ENCODE measurements at places on chromosomes 16 and 17.

DNA sequence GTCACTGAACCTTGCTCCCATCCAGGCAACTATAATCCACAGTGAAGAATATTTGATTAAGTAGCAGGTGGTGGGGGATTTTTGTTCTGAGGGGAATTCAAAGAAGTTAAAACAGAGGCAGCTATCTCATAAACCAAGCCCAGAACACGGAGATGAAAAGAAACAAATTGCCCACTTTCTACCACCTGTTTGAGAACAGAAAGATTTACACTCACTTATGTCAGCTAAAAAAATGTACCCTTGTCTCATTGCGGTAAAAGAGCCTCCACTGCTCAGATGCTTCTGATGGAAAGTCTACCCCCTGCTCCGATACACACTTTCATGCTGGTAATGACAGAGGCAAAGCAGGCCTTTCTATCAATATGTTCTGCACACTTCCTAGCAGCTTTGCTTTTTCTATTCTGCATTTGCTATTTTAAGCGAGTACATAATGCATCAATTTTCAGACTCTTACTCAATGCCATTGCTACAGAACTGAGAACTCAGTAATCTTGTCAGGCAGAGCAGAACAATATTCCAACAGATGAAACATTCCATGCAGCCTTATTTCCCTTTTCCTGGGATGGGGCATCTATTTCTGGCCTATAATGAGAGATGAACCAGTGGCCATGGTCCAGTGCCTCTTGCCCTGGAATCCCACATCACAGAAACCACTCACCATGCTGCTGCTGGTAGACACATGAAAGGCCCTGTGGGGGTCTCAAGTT lies 29.0 kb downstream of the CDK5R1 start:
- no peak for DNase-seq

DNA sequence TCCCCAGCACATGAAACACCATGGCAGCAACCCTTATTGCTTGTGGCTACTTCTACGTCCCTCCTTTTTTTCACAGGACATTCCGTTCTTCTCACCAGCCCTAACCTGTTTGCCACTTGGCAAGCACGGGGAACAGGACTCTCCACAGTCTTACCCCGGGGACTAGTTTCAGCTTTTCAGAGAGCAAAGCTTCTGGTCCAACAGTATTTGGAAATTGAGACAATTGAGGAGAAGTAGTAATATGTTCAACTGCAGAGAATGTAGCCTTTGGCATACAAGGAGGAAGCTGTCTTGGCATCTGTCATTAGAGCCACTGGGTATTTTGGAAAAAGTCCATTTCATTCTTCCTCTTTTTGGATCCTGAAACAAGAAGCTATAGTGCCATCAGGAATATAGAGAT lies 65.7 kb downstream of the MAP2K6 start:
- DNase-seq = no peak

DNA sequence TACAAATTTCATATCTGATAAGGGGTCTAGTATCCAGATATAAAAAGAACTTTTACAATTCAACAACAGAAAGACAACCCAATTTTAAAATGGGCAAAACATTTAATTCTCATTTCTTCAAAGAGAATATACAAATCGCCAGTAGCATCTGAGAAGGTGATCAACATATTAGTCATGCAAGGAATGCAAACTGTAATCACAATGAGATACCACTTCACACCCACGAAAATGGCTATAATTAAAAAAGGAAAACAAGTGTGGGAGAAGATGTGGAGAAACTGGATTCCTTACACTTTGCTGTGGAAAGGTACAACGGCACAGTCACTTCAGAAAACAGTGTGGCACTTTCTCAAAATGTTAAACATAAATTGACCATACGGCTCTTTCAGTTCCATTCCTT lies 168.2 kb downstream of the VPS53 start:
- DNase-seq = no peak

- DNase-seq = no peak
These were observed 27.3 kb downstream of the NUBP1 start for GRCh38 chr16:10770907-10771306.

- no peak for DNase-seq
These were observed 1.3 kb upstream of the NUTF2 start for GRCh38 chr16:67845291-67846062.

- DNase-seq = no peak
These were observed 979.0 kb upstream of the EEF2KMT start for GRCh38 chr16:6076631-6077030.

DNA sequence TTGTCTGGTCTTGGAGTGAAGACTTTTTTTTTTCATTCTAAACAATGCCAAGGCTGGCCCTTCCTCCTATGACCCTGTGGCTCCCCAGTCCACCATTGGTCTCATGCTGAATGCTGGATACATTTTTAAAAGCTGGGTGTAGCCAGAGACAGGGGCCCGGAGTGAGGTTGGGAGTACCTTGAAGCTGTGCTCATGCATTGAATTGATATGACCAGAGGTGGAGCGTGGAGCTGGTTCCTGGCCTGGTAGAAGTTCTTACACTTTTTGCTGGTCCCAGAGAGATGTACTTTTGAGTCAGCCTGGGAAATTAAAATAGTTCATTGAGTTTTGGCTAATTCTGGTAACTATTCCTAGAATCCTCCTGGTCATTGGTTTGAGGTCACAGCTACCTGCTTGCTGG lies 83.6 kb downstream of the CMIP start:
- DNase-seq = no peak

DNA sequence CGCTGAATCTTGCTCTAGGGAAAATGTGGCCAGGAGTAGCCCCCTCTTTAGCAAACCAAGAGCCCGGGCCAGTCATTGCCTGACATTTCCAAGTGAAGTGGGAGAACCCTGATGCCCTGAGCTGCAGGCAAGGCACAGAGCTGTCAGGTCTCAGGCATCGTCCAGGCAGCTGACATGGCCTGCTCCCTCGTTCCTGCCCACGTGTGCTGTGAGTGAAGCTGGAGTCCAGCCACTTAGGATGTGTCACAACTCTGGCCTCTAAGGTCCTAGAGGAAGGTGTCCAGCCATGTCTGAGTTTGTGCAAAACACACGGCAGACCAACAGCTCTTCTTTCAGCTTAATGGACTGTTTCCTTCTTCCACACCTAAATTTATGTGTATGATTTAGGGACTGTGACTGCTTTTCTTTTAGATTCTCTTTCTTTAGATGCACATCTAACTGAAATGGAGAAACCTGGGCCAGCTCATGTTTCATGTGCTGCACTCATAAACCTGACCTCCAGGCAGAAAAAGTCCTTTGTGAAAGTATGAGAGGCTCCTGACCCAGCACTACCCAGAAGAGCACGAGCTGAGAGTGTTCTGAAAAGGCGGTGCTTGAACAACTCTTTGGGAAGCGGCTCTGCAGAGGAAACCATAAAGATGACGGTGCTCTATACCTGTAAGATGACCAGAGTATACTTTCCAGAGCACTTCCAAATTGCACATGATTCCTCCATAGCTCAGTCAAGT lies 14.8 kb upstream of the LIMD2 start:
- no peak for DNase-seq

DNA sequence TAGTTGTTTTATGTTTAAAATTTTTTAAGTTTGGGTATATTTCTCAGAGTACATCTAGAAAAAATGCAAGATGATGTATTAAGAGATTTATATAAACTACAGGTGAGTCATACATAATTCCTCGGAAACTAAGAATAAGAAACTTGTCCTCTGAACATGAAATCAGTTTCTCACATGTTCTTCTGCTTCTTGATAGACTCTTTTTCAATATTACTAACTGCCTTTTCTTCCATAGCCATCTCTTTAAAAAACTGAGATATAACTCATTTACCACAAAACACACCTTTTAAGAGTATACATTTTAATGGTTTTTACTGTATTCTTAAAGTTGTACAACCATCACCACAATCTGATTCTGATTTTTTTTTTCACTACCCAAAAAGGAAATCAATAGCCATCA lies 238.4 kb upstream of the AXIN2 start:
- no peak for DNase-seq

GRCh38 chr16:7976563-7976962 lies 613.7 kb downstream of the TMEM114 start:
- no peak for DNase-seq

DNA sequence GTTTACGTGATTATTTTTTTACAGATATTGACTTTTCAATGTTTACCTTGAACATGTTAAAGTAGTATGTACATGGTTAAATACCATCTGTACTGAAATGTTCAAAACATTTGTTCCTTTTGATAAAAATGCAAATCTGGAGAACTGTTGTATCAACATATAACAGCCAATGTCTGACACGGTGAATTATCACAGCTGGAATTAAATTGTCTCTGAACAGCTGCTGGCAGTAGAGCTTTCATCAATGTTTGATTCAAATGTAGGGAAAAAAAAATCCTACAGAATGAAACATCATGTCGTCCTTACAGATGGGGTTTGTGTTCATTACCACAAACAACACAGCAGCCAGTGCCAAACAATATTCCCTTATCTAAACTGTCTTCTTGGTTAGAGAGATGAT lies 79.9 kb downstream of the TOX3 start:
- no peak for DNase-seq

DNA sequence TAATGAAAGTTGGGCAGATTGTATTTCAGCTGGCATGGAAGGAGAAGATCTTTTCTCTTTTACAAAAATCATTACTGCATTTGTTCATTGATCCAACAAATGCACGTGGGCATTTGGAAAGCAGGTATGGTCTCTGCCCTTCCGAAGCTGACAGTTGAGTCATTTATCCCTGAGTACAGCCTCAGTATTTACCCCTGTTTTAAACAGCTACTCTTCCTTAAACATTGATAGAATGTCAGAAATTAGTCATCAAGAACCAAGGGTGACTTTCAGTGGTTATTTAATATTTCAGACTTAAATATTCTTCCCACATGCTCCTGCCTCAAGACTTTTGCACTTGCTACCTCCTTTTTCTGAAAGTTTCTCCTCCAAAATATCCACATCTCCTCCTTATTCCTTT lies 226.7 kb upstream of the HSBP1 start:
- no peak for DNase-seq

DNA sequence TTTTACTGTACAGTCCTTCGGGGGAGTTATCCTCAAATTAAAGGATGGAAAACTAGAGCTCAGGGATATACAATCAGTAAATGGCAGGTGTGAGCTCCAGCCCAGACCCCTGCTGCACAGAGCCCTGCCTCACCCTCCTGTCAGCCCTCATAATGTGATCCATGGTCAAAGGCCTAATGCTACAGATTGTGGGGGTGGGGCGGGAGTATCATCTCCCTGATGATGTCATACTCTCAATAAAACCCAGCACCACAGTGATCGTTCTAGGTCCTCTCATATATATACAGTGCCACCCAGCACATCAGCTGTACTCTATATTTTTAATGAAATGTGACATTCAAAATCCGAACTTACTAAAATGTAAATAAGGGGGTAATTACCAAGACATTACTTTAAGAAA lies 61.5 kb downstream of the SLC39A11 start:
- DNase-seq = no peak

DNA sequence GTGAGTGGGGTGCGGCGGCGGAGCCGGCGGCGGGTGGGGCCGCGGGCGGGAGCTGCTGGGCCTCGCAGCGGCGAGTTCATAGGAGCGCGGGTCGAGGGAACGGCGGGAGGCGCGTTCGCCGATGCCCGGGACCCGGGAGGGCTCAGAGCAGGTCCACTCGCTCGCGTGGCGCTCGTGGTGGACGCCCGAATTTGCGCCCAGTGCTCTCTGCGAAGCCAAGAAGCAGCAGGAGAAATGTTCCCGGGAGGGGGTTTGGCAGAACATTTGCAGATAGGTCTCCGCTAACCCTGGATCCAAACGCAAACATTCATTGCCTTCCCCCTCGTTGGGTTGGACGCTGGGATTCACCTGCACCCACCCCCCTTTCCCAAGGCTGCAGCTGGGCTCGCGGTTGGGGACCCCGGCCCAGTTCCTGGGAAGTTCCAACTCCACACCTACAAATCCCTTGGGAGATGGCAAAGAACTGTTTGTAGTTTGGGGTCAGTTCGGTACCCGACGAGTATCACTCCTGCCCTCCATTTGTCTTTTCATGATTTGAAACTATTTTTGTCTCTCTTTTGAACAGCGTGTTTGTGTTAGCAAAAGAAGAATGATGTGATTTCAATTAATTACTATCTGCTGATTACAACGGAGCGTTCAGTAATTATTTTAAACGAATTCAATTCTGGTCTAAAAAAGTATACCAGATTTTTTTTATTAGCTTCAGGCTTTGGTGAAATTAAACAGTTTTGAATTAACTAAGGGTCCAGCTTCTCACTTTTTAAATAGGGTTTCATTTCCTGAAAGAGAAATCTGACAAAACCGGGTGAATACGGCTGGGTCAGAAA lies 2.3 kb downstream of the NTN1 start:
- no peak for DNase-seq

- DNase-seq = no peak
These were observed 10.7 kb downstream of the CLUAP1 start for GRCh38 chr16:3511286-3512180.

DNA sequence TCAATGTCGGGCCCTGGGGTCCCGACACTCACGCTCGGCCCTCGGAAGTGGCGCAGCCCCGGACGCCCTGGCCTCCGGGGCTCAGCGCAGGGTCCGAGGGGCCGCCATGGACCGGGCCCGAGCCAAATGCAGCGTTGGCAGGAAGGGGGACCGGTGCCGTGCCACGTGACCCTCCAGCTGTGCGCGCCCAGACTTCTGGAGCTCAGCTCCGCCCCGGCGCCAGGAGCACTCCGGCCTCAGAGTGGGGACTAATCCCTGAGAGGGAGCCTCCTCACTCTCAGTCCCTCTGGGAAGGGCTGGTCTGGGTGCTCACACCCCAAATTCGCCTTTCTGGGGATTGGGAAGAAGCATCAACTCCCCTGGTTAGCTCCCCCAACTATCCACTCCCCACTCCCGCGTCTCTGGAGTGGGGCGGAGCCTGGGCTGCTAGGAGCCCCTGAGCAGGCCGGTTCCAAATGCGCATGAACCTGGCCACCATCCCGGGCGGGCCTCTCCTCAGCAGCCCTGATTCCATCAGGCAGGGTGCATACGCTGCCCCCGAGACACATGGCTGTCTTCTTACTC lies at the start of gene B3GNT9:
B3GNT9 (minus strand) TSS at position 166 of the 564 bp plus-strand sequence. CDS start 513 bp downstream, outside the sequence.
- DNase-seq = peak; percentile 51

DNA sequence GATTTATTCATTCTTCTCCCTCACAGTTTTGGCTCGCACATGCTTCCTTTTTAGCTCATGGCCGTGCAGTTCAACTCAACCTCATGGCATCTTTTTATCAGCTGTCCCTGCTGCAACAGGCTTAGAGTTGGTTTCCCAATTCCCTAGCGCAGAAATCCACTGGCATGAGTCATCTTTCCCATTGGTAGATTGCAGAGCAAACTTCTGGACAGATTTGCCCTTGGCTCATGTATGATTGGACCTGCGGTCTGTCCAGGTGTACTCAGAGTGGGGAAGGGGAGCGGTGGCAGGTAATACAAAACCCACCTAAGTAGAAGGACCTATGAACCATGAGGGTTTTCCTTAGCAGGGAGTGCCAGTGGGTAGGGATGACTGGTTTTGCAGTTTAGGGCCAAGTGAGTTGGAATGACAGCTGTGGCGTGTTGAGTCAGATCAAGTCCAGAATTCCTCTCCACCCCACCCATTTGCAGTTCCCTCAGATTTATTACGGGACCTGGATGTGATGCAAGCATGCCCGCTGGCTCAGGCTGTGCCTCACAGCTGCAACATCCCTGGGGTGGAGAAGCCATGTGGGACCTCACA lies 584.7 kb downstream of the WWOX start:
- no peak for DNase-seq

DNA sequence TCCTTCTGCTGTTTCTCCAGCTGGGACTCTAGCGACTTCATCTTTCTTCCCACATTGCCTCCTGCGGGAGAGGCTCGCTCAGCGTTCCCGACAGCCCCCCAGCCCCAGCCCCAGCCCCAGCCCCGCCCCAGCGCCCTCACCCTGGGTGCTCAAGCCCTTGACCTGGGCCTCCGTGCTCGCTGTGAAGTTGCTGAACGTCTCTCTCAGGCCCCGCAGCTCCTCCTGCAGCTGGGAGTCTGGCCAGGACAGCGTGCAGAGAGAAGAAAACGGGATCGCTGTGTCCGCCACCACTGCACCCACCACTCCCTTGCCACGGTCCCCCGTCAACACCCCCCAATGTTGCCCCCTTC lies 2.4 kb downstream of the ASGR1 start:
- no peak for DNase-seq

Measured in CD4-positive, alpha-beta T cell treated with Interleukin-6 for 4 hours (primary cell).